ENCODE measurements at places on chromosomes 5 and 9.
A peak's percentile ranks its signal among the peaks of the same experiment; 100 is the strongest.

DNA sequence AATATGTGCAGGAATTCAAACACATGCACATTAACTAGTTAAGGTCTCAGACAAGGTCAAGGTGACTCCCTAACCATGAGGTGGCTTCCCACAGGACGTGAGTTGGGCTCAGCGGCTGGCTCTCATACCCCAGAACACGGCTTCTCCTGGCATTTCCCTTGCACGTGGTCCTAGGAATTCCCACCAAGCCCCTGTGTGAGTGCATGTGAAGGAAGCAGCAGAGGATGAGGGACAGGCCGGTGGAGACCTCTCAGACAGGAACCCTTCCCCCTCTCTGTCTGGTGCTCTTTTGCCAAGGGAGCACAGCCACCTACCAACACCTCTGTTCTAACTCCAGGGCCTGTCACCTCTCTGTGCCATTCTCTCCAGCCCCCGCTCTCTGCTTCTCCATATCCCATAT, 271.0 kb downstream of the FSTL4 start:
- DNase-seq = no peak

GRCh38 chr5:31993165-31993961, 180.8 kb downstream of the GOLPH3 start:
- DNase-seq = no peak

- DNase-seq = no peak
These were observed 1.2 kb downstream of the PURA start for GRCh38 chr5:140115186-140115500.

- peak; percentile 4 for DNase-seq
These were observed at the start of gene PARP8 for GRCh38 chr5:50666261-50667022. TSS of gene PARP8 (plus strand) at chr5:50666637. CDS start at chr5:50667096, 459 bp downstream.

DNA sequence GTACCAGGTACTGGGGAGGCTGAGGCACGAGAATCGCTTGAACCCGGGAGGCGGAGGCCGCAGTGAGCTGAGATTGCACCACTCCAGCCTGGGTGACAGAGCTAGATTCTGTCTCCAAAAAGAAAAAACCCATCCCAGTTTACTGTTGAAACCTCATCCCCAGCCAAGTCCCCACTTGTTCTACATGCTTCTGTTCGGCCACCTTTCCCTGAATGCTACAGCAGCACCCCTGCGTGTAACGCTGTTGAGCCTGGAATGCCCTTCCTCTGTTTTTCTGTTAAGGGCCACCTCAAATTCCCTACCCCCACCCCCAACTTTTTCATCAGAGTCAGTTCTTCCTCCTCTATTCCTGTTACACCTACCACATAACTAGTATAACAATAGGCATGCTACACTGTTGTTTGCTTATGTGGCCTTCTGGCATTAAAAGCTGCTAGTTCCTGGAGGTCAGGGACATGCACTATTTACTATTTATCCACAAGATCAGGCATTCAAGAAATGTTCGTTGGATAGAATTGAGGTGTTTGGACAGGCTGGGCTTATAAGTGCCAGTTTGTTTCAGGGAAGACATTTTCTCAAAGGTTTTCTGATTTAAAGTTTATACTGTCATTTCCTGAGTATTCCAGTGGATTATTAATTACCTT, 47.1 kb upstream of the C5orf47 start:
- DNase-seq = no peak

GRCh38 chr9:38229104-38229500, 160.1 kb upstream of the SHB start:
- DNase-seq = no peak

GRCh38 chr9:30078195-30078594, 2306.2 kb upstream of the ACO1 start:
- DNase-seq = no peak

GRCh38 chr9:4857163-4857810, 64.5 kb downstream of the RCL1 start:
- no peak for DNase-seq

DNA sequence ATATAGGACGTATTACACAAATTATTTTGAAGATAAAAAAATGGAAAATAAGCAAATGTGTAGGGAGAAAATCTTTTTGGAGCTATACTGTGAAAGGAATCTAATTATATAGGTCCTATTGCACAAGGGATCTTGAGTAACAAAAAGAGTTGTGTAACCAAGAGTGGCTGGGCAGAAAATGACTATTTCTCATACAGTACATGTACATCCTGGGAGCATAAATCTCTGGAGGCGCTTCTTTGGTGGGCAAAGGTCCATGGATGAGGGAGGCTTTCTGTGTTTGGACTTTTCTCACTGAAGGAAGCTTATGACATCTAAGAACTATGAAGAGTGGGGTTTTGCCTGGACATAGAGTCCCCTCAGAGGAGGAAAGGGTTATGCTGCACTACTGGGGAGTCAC, 29.8 kb downstream of the ANKS6 start:
- no peak for DNase-seq

GRCh38 chr5:64619609-64620008, 70.7 kb upstream of the SHISAL2B start:
- DNase-seq = no peak

GRCh38 chr9:16484744-16485143, 385.7 kb downstream of the BNC2 start:
- no peak for DNase-seq

- no peak for DNase-seq
These were observed 4.3 kb downstream of the SURF2 start for GRCh38 chr9:133360400-133361393.

DNA sequence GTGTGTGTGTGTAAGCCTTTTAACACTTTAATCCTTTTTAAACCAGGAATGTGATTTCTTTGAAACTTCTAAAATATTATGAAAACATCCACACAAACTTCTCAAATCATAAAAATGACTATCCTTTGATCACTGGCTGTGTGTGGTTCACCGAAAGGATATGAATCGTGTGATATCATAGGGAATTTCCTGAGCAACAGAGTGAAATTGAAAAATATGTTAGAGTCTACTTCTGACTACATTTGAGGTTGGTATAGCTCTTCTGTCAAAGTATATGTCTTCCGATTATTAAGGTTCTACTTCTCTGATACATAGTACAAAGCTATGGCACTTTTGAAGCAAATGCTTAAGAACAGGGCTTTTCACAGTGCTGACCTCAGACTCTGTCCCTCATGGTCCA, 40.3 kb downstream of the RGMB start:
- DNase-seq = no peak

- DNase-seq = no peak
These were observed 153.7 kb upstream of the GPR151 start for GRCh38 chr5:146669656-146670055.

DNA sequence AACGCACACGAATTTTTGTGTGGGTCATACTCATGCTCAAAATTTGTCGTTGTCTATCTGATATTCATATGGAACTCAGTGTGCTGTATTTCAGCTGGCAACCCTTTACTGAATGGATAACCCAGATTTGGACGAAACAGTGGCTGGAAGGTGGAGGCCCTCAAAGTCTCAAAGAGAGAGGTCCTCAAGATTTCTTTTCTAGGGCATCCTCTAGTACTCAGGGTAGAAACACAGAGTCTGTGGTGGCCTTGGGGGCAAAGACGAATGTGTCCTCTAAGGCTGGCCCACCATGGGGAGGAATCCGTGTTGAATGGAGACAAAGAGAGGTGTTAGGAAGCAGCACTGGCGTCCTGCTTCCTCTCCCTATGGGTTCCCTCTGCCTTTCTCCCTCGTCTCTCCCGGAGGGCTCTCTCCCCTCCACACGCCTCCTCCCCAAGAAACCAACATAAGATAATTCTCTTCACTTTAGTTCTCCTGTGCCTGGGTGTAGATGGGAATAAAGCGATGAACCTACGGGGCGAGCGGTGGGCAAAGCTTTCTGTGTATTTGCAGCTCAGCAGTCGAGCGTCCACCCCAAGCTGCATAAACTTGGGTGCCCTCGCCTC, 333.7 kb downstream of the CWC27 start:
- DNase-seq = no peak

DNA sequence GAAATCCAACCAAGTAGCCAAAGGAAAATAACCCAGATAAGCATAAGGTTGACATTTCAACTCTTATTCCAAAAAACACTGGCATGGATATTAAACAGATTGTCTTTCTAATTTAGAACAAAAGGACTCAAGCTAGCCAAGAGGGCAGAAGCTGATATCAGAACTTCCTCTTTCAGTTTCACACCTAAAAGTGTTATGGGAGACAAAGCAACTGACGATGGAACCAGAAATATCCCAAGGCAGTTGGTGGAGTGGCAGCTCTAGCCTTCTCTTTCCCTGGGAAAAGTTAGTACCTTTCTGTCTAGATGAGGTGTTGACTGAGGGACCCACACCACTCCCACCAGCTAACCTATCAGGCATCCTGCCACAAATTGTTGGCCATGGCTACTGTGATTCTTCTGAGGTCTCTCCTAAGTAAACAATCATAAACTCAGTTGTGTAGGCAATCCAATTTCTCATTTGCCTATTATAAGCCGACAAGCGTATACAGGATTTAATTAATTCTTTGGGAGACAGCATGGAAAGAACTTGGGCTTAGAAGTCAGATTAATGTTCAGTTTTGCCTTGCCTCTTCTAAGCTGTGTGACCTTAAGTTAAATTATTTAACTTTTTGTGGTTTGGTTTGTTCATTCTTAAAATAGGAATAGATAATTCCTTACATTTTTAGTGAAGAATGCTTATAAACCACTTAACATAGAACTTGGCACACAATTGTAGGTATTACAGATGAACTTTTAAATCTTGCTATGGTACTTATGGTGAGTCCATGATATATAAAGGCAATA, 110.9 kb upstream of the ADAMTSL1 start:
- no peak for DNase-seq

DNA sequence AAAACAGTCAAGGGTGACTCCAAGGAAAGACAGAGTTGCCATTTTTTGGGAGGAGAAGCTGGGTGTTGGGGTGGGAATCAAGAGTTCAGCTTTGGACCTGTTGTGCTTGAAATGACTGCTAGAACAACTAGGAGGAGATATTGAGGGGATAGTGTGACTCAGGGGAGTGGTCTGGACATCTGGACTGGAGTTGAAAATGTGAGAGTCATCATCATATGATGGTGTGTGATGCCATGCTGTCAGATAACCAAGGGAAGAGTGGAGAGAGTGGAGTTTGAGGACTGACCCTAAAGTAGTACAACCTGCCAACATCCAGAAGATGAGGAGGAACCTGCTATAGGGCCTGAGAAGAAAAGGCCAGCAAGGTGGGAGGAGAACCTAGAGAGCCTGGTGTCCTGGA, 199.7 kb downstream of the ARHGEF28 start:
- no peak for DNase-seq

DNA sequence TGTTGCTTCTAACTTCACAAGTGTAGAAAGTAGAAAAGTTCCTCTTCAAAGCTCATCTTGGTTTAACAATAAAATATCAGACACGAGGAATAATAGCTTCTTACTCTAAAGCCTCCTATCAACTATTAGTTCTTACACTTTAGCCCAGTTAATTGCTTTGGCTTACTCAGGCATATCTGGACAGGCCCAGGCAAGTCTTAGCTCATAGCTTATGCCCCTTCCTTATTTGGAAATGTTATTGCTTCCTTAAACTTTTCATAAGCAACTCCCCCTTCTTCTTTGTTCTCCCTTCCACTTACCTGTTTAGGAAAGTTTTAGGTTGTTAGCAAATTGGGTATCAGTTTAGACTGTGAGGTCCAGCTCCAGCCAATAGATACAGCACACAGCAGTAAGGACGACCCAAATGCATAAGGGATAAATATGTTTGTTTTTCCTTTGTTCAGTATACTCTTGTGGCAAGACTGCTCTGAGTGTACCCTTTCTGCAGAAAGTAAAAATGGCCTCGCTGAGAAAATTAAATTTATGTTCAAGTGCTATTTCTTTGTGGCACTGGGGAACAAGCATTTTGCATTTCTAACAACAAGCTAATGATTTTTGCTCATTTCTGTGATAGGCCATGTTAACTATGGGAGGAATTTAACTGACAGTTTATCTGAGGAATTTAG, 162.1 kb downstream of the SMC2 start:
- no peak for DNase-seq

GRCh38 chr9:3931058-3931457, 368.8 kb downstream of the GLIS3 start:
- no peak for DNase-seq

- no peak for DNase-seq
These were observed 156.9 kb upstream of the MVB12B start for GRCh38 chr9:126169736-126170135.

DNA sequence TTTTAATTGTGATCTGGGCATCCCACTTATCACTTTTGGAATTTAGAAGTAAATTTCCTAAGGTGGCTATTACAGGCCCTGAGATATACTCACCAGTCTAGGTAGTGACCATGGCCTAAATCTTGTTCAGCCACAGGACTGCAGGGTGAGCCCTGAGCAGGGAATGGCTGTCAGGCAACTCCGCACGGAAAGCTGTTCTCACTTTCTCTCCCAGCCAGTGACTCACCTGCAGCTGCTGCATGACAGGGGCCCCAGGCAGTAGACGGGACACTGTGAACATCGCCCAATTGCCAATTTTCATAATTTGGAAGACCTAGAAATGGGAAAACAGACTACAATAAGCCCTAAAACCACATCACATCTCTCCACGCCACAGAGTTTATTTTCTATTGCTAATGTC, 69.6 kb upstream of the TAF1L start:
- DNase-seq = no peak

- peak; percentile 36 for DNase-seq
These were observed 145.5 kb upstream of the MAP3K1 start for GRCh38 chr5:56669534-56670483.

DNA sequence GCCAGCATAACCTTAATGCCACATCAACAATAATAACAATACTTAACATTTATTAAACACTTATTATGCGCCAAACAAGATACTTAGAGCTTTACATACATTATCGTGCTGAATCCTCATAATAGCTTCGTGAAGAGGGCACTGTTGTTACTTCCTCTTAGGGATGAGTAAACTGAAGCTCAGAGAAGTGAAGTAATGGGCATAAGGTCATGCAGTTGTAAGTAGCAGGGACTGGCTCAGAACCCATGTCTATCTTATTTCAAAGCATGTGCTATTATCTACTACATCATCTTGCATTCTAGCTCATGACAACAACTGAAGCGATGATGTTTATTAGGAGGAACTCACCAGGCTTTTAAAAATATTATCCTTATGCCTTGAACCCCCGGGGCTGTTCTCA, 34.9 kb upstream of the PPP3R2 start:
- no peak for DNase-seq

- DNase-seq = no peak
These were observed 61.7 kb upstream of the ZFR start for GRCh38 chr5:32506201-32506661.

- DNase-seq = no peak
These were observed 327.2 kb downstream of the GLIS3 start for GRCh38 chr9:3972687-3973086.

- no peak for DNase-seq
These were observed 509.1 kb downstream of the RASEF start for GRCh38 chr9:82553654-82554366.

- no peak for DNase-seq
These were observed 17.1 kb upstream of the HSD17B3 start for GRCh38 chr9:96318921-96319565.
